ENCODE measurements at places on chromosomes 6 and 20.

GRCh38 chr6:110552901-110553641 is 76.7 kb upstream of the SLC22A16 start:
- no peak for DNase-seq

GRCh38 chr6:5468586-5468985 is 207.3 kb downstream of the FARS2 start:
- DNase-seq: no peak

DNA sequence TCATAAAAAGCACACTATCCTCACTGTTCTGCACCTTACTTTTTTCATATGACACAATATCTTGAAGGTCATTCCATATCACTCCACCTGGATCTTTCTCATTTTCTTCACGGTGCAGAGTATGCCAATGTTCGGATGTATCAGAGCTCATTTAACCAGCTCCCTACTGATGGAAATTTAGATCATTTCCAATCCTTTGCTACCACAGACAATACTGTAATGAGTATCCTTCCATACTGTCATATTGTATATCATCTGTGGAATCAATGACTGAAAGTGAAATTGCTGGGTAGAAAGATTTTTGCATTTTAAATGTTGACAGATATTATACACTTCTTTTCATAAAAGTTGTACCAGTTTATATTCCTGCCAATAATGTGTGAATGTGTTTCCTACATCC is 2.2 kb upstream of the RAB44 start:
- DNase-seq: no peak

GRCh38 chr20:59794555-59794954 is 138.9 kb downstream of the SYCP2 start:
- DNase-seq: no peak

GRCh38 chr6:341914-342831 is 49.4 kb upstream of the IRF4 start:
- DNase-seq: no peak

- DNase-seq: peak; percentile 95
These were observed at the start of gene MMP24OS for GRCh38 chr20:35277531-35278395. Gene MMP24OS (minus strand): TSS chr20:35278122. CDS start chr20:35277929, 193 bp downstream.

DNA sequence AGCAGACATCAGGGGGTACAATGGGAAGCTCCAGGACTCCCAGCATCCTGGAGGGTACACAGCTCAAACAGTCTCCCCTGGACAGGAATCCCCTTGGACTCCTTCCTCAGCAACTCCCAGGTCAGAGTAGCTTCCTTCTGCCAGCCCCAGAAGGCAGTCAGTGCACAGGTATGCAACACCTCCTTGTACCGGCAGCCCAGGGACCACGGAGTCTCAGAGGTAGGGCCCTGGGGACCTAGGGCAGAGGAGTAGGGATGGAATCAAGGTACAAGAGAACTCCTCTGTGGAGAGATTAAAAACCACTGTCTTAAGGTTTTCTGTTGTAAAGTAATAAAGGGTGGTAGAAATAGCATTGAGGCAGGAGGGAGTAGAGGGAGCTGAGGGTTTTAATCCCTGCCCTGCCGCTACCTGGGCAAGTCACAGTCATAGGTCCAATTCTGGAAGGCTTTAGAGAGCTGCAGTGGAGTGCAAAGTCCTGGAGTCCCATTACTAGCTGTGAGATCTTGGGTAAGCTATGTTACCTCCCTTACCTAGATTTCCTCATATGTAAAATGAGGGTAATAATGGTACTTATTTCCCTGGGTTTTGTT is 7.5 kb downstream of the TP53TG5 start:
- DNase-seq: no peak

GRCh38 chr6:80464901-80465300 is 358.4 kb downstream of the BCKDHB start:
- no peak for DNase-seq

GRCh38 chr20:38888059-38888831 is 38.0 kb upstream of the FAM83D start:
- no peak for DNase-seq

Measured in ELF-1 (cell line).